Natural killer cell treated with Interleukin-12 subunit alpha and Interleukin-12 subunit beta and Interleukin-15 and Interleukin-18, amount 100 ng/mL, for 72 hours (primary cell): ENCODE measurements at places on chromosomes 7 and 10. TPM values are rescaled to one million over a fixed set of nuclear protein-coding genes. Genes with fewer than 3 reads are reported as not detected.

DNA sequence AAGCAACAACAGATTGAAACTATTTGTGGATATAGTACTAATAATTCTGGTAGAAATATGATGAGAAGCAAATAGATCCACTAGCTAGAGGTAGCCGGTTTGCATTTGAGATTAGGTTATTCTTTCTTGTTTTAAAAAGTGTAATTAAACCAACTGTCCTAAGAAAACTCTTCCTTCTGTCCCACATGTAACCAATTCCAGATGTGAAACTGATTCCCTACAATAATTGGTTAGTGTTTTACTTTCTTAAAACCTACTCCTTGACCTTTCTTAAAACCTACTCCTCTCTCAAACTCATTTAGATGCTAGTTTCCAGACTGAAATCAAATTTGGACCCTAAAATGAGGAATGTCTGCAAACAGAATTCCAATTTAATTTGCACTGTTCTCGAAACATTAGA is 521.5 kb downstream of the SUGCT start:
- H3K27me3 ChIP-seq, result peaks cover 2% of the 10 kb centered on the region
- no peak for DNase-seq
- H3K36me3 ChIP-seq, result peaks cover 16% of the 10 kb centered on the region
- H3K4me3 ChIP-seq, result no peak overlapping the region
- H3K4me1 ChIP-seq, result no peaks in the 10 kb centered on the region

The ZNF117 gene
- 14.2 TPM for total RNA-seq

DNA sequence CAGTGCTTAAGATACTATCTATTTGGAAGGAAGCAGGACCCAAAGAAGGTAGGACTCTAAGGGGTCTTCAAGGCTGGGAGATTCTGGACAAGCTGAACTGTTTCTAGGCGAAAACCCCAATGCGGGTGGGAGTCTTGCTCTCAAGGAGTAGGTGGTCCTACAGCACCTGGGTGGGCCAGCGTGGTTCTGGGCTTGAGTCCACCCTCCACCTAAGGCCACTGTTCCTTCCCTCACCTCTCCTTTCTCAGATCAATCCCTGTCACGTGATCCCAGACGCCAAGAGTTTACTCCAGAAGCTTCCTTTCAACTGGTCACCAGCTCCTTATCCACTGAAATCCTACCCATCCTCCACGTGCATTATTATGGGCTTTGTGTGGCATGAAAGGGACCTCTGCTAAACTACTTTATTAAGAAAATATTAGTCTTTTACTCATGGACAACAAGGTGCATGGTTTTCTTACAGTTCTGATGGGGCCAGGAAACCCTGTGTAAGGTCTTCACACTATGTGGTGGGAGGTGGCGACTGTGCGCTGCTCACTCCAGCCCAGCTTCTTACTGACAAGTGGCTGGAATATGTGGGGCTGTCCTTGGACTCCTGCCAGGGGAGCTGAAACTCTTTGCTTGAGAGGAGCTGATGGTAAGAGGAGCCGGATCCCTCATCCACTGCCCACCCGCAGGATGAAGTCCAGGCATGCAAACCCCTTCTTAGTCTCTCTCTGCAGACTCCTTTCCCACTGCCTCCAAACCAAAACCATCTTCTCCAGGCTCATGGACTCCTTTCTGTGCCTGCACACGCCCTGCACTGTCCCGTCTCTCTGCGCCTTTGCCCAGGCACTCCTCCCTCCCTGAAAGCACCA is 1.6 kb downstream of the ZNF746 start:
- H3K36me3 ChIP-seq, result peaks cover 5% of the 10 kb centered on the region
- H3K4me1 ChIP-seq, result peaks cover 34% of the 10 kb centered on the region
- H3K27ac ChIP-seq, result peak overlapping the region; percentile 92
- peak overlapping the region; percentile 98 for H3K4me3 ChIP-seq
- no peak for DNase-seq

- peaks cover 25% of the 10 kb centered on the region for H3K36me3 ChIP-seq
- H3K4me3 ChIP-seq, result no peak overlapping the region
Measured at GRCh38 chr7:114986190-114987180, 64.6 kb downstream of the MDFIC start.

DNA sequence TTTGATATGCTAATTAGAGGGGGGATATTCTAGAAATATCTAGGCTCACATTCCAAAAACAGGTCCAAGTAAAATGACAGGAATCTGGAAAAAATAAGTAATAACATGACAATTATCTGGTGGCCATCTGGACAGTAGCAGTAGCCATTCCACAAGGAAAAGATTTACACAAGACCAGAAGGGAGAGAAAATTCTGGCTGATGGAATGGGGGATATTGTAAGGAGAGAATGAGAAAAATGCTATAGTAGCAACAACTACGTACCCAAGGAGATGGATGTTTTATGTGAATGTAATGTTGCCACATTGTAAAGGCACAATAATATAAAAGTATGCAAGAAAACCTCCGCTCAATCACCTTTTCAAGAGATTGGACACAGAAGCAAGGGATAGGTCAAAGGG is 5.4 kb downstream of the MYOF start:
- H3K36me3 ChIP-seq, result no peaks in the 10 kb centered on the region
- H3K4me3 ChIP-seq, result no peak overlapping the region
- DNase-seq, result no peak
- peaks cover 3% of the 10 kb centered on the region for H3K4me1 ChIP-seq
- no peak overlapping the region for H3K27ac ChIP-seq

DNA sequence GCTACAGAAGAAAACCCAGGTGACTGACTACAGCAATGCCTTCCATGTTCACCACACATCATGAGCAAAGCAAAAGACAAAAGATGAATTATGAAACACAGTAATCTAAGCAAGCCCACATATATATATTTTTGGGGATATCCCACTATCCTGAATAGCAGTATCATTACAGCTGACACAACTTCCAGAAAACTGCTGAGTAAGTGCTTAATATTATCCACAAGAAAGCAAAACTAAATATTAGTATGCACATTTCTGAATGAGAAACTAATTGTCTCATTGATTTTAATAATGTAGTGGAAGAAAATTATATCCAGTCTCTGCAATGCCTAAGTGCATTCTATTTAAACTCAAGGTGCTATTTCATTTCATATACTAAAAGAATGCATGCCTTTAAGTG is 14.5 kb upstream of the SLC35G1 start:
- H3K27me3 ChIP-seq, result peaks cover 56% of the 10 kb centered on the region
- H3K4me3 ChIP-seq, result no peak overlapping the region
- no peak for DNase-seq
- H3K4me1 ChIP-seq, result no peaks in the 10 kb centered on the region

DNA sequence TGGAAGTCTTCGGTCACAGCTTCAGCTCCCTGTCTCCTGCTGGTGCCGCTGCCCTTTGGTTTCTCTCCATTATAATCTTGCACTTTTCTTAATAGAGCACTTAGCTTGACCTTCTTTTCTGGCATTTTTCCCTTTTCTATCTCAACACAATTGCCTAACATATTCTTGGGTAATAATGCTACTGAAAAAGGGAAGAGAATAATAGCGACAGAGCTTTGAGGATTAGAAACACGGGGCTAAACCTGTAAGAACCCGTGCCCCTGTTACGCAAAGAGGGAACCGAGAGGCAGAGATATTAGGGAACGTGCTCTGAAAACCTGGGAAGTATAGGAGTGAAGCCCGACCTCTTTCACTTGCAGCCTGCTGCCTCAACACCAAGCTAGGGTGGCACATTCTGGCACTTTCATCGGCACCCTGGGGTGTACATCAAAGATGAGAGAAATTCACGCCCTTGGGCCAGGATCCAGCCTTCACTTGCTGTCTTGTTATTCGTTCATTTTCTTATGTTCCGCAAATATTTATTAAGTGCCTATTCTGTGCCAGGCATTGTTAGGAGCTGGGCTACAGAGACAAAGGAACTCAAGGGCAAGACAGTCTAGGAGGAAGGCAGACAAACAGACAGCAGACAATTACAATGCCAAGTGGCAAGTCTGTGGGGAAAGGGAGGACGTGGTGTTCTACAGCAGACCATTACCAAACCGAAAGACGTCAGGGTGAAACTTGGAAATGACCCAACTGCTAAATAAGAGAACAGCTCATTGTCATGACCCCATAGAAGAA is 33.0 kb upstream of the GALNTL5 start:
- peaks cover 11% of the 10 kb centered on the region for H3K4me1 ChIP-seq
- no peak overlapping the region for H3K27ac ChIP-seq
- peaks cover 6% of the 10 kb centered on the region for H3K27me3 ChIP-seq
- no peaks in the 10 kb centered on the region for H3K36me3 ChIP-seq
- H3K4me3 ChIP-seq, result no peak overlapping the region
- no peak for DNase-seq

GRCh38 chr7:85851571-85852193 is 664.8 kb upstream of the SEMA3D start:
- DNase-seq, result no peak
- no peaks in the 10 kb centered on the region for H3K27me3 ChIP-seq
- no peak overlapping the region for H3K4me3 ChIP-seq
- H3K27ac ChIP-seq, result no peak overlapping the region

- H3K4me3 ChIP-seq, result no peak overlapping the region
- H3K27ac ChIP-seq, result no peak overlapping the region
- DNase-seq, result no peak
- no peaks in the 10 kb centered on the region for H3K36me3 ChIP-seq
- no peaks in the 10 kb centered on the region for H3K27me3 ChIP-seq
- no peaks in the 10 kb centered on the region for H3K4me1 ChIP-seq
Measured at GRCh38 chr10:86063341-86063740, 303.3 kb downstream of the GRID1 start.

GRCh38 chr7:36896956-36897590 is 172.8 kb upstream of the AOAH start:
- H3K36me3 ChIP-seq, result peaks cover 7% of the 10 kb centered on the region
- H3K27ac ChIP-seq, result peak overlapping the region; percentile 11
- H3K4me1 ChIP-seq, result peaks cover 33% of the 10 kb centered on the region
- no peak for DNase-seq
- no peaks in the 10 kb centered on the region for H3K27me3 ChIP-seq
- H3K4me3 ChIP-seq, result no peak overlapping the region

DNA sequence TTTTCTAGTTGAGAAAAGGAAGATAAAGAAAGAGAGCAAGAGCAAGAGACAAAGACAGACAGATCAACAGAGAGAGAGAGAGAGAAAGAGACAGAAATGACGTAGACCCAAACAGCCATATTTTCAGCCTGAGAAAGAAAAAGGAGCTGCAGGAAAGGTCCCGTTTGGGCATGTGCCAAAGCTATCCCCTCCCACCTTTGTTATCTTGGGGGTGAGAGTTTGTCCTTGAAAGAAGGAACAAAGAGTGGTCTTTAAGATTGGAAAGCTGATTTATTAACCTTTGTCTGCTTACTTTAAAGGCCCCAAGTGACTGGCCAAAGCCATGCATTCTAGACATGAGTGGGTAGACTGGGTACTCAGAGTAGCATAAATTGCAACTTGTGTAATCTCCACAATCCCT is 98.2 kb downstream of the AOAH start:
- H3K4me3 ChIP-seq, result no peak overlapping the region
- no peak for DNase-seq
- H3K4me1 ChIP-seq, result peaks cover 63% of the 10 kb centered on the region
- peak overlapping the region; percentile 88 for H3K27ac ChIP-seq
- no peaks in the 10 kb centered on the region for H3K27me3 ChIP-seq

The OSBPL3 gene
- 34.7 TPM for total RNA-seq

DNA sequence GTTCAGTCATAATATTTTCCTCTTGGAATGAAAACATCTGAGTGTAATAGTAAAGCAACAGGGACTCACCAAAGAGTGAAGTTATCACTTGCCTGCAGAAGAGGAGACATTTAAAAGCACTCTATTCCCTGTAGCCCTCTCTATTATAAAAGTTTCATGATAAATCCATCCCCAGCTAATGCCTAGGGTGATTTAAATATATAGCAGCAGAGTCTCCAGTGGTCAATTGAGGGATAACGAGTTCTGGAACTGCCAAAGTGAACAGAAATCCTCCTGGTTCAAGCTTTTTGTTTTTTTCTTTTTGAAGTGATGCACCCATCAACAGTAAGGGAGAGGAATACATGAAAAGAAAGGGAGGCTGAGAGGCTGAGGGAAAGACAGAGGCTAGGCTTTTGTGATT is 87.3 kb downstream of the EVX1 start:
- no peak overlapping the region for H3K4me3 ChIP-seq
- peaks cover 14% of the 10 kb centered on the region for H3K27me3 ChIP-seq
- no peaks in the 10 kb centered on the region for H3K36me3 ChIP-seq
- no peak for DNase-seq
- no peaks in the 10 kb centered on the region for H3K4me1 ChIP-seq

DNA sequence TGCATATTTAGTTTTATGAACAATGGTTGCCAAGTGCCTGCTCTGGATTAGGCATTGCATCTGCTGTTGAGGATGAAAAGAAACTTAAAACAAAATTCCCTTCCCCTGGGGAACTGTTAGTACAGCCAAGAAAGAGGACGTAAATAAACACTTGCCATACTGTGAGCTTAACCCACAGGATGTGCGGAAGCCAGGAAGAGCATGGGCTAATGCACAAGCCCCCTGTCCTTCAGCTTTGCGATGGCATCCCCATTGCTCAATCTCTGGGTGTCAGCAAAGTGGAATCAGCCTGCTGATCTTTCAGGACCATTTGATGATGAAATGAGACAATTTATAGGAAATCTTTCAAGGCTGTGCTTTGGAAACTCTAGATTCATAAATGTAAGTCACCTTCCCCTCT is 399.9 kb upstream of the IGFBP3 start:
- H3K27ac ChIP-seq, result no peak overlapping the region
- H3K4me1 ChIP-seq, result no peaks in the 10 kb centered on the region
- no peaks in the 10 kb centered on the region for H3K36me3 ChIP-seq
- no peak for DNase-seq
- H3K27me3 ChIP-seq, result no peaks in the 10 kb centered on the region

- no peaks in the 10 kb centered on the region for H3K36me3 ChIP-seq
- H3K4me1 ChIP-seq, result no peaks in the 10 kb centered on the region
- no peaks in the 10 kb centered on the region for H3K27me3 ChIP-seq
- DNase-seq, result no peak
Measured at GRCh38 chr10:78556705-78557432, 511.9 kb upstream of the ZMIZ1 start.

DNA sequence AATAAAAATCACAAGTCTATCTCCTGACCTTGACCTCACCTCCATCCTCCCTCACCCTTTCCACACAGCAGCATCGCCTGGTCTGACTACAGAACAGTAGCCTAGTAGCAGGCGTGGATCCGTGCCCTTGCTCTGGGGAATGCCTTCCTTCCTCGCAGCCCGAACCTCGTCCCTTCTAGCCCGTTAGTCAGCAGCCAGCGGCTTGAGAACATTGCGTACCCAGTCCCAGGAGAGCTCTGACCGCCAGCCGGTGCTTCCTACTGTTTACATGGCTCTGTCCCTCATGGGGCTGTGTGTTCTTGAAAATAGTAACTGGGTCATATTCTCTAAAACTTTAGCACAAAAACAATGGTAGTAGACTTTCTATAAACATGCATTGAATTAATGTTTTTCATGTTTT is 682.7 kb upstream of the IGFBP3 start:
- no peaks in the 10 kb centered on the region for H3K36me3 ChIP-seq
- no peak overlapping the region for H3K27ac ChIP-seq
- H3K4me1 ChIP-seq, result no peaks in the 10 kb centered on the region
- DNase-seq, result no peak
- no peak overlapping the region for H3K4me3 ChIP-seq
- no peaks in the 10 kb centered on the region for H3K27me3 ChIP-seq
